ENCODE measurements at places on chromosomes 2 and 18.

DNA sequence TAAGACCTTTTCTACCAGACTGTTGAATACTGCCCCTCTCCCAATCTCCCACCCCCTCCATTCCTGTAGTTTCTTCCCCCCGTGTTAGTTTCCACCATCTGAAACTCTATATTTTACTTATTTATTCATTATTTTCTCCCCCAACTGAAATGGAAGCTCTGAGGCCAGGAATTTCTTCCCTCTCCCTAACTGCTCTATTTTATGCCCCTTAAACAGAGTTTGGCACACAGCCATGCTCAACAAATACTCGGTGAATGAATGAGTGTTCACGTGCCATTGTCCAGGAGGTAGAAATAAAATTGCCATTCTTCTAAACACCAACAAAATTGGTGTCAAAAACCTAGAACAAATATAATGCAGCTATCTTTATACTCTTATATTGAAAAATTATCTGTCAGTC, 5.6 kb downstream of the ITGB1BP1 start:
- no peak for DNase-seq

GRCh38 chr2:228819701-228820100, 451.4 kb downstream of the PID1 start:
- DNase-seq = no peak

GRCh38 chr2:220781622-220782241, 790.4 kb downstream of the EPHA4 start:
- DNase-seq = no peak

GRCh38 chr2:206212673-206213513, 53.2 kb downstream of the EEF1B2 start:
- DNase-seq = no peak

GRCh38 chr2:95059656-95060370, 34.3 kb downstream of the MAL start:
- DNase-seq = peak; percentile 4

DNA sequence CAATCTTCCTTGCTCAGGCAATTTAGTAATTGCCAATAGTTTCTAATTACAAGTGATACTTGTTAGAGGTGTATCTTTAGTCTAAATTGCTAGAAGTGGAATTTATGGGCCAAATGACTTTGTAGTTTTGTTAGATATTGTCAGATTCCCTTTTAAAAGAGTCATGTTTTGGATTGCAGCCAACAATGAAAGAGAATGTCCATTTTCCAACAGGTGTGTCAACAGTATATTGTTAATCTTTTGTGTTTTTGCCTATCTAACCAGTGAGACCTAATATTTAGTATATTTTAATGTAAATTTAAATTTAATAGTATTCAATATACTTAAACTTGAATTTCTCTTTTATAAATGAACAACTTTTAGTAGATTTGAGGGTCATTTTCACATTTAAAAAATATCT, 259.4 kb upstream of the ETAA1 start:
- no peak for DNase-seq

DNA sequence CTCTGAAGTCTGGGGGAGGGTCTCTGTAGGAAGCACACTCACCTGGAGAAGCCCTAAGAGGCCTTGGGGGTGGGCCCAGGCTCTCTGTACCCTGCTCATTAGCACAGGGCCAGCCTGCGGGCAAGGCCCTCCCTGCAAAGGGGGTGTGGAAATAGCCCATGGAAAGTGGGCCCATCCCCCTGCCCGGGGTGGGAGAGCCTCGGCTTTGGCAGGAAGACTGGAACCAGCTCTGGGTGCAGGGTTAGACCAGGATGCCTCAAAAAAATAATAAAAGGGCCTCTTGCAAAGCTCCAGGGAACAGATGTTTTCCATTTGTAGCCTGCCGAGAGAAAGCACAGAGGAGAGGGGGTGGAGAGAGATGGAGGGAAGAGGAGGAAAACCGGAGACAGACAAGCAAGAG, 98.7 kb downstream of the STPG4 start:
- no peak for DNase-seq

DNA sequence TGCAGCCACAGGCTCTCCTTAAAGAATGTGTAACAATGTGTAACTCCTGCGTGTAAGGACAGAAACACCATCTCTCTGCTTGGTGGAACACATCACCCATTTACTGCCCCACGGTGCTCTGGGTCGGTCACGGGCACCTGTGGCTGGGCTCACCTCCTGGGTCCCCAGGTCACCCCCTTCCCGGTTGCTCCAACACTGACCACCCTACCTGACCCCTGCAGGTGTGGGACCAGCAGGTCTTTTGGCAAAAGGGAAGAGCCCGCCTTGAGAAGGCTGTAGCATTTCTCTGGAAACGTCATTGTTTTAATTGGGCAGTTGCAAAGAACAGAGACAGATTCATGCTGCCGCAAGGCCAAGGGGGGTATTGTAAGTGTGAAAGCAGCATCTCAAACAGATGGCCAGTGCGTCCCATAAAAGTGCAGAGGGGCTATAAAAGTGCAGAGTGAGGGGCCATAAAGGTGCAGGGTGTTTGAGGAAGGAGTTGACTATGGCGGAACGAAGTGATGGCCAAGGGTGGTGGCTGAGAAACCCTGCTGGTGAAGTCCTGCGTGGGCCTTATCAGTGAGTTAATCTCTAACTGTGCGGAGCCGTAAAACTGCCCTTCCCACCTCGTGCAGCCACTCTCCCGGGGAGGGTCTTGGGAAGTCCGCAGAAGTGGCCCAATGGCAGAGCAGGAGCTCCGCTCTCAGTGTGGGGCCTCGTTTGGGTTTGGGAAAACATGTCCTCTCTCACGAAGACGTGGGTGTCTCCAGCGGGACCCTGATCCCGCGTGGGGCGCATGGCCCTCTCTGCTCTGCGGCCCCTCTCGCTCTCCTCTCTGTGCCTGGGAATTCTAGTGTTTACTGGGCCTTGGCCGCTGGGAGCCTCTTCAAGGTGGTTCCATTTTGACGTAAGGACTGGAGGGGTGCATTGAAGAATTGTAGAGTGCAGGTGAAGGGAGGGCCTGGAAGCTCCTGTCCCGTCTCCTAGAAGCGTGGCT, 13.7 kb upstream of the NEU4 start:
- no peak for DNase-seq

DNA sequence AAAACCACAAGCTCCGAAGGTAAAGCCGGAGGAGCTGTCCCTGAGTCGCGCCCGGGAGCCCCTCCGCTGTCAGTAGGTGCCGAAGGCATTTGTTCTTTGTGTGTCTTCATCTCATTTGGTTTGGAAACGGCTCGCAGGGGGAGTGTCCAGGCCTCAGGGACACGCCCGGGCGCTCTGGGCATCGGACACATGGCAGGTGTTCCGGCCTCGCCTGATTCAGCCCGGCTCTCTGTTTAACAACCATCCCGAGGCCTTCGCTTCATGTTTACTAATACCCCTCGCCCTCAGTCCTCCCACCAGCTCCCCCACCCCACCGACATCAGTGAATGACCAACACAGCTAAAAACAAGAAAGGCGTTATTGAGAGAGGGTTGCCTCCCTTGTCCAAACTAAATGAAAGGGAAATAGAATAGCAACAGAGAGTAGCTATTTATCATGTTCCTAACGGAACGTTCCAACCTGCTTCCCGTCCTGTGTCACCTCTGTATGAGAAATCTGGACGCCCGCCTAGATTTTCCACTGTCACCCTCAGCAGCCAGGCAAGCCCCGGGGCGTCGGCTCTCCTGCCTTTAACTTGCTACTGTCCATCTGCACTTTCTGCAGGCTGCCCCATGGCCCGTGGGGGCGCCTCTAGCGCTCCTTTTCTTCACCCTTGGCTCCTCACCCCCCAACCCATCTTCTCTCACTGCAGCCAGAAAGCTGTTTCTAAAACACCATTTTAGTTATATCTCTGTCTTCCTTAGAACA, 73.9 kb downstream of the MYCN start:
- no peak for DNase-seq

GRCh38 chr2:220147161-220148038, 520.0 kb downstream of the SLC4A3 start:
- DNase-seq = no peak

GRCh38 chr2:110103061-110103961, 12.3 kb downstream of the MALL start:
- DNase-seq = no peak

DNA sequence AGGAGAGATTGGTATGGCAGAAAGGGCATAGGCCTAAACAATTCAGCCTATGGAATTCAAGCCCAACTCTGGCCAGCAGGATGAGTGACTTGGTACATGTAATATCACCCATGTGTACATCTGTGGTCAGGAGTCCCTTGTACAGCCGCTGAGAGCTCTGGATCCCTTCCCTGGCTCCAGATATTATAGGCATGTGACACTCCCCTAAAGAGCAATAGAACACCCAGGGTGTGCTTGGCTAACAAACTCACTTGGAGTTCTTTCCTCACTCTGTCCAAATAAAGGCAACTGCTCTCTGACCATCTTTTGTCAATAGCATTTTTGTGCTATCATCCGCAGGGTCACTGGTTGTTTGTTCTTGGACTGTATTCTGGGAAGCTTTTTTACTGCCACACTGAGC, 197.4 kb upstream of the NCKAP5 start:
- DNase-seq = no peak

GRCh38 chr2:187590175-187590574, 35.9 kb upstream of the TFPI start:
- DNase-seq = no peak

DNA sequence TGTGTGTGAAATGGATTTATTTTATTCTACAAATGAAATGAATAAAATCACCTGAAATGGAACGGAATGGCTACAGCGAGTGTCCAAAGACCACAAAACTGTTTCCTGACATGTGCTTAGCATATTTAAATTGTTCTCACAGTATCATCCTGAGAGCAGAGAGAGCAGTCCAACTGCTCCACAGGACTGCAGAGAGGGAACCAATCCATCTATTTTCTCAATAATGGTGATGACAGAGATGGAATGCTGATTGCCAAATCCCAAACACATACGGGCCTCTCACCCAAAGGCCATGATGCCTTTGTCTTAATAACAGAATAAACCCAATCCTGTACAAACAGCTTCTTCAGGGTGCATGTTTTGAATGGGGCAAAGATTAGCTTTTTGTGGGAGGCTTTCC, 41.1 kb downstream of the STAT1 start:
- DNase-seq = no peak

DNA sequence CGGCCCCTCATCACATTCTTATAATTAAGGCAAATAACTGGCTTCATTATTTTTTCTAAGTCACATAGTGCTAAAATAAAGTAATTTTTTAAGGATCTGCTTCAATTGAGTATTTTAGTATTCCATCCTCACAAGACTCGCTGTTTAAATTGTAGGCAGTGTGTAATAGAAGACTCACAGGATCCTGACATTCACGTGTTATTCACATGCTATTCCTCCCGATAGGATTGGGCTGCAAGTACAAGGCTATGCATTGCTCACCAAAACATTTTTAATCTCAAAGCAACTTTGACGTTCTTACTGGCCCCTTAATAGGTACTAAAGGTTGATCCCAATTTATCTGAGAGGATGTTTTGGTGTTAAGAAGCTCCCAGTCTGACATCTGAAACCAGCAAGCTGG, 127.6 kb upstream of the L3MBTL4 start:
- no peak for DNase-seq

DNA sequence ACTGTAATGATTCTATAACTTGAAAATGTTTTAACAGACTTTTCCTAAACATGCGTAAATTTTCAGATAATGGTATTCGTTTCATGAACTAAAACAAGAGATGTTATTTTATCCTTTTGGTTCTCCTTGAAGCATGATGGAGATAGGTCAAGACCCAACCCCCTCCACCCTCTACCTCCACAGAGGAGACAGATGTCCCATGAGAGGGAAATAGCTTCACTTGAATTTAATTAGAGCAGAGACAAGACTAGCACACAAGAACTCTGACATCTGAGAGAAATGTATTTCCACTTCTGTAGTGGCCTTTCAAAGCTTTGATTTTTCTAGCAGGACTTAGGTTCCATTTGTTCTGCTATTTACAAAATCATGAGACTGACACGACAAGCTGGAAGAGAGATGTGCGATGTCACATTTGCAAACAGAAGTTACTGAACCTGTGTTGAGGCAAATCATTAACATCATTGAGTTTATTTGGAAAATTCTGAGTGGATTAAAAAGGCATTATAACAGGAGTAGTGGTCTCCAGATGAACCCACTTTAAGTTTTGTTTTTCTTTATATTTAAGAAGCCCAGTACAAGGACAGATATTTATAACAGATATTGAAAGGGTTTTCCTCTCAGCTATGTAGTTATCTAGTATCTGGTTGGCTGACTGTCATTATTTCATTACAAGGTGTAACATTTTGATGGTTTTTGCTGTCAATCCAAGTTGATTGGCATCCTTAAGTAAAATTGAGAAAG, 276.2 kb downstream of the ASXL3 start:
- no peak for DNase-seq

DNA sequence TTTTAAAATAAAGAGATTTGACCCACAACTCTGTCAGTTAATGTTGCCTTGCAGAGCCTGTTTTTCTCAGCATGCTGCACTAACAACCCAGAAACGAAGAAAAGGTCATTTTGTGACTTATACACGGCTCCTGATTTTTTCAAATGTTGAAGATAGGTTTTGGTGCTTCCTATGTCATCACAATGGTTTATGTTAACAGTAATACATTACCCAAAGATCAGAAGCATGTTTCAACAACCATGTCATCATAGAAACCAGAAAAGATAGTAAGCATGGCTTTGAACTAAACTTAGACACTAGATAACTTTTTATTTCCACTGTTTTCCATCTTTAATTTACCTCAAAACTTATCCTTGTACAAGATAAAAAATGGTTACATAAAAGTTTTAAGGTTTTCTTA, 10.1 kb downstream of the BAZ2B start:
- DNase-seq = no peak

- DNase-seq = no peak
These were observed 8.0 kb downstream of the TEX261 start for GRCh38 chr2:70986499-70987189.

GRCh38 chr2:160719116-160719515, 225.5 kb upstream of the RBMS1 start:
- DNase-seq = no peak

- DNase-seq = no peak
These were observed 49.8 kb upstream of the TNP1 start for GRCh38 chr2:216909541-216910210.

GRCh38 chr2:95323347-95324155, 26.4 kb downstream of the KCNIP3 start:
- no peak for DNase-seq
